ENCODE measurements at places on chromosomes 1 and 21.

DNA sequence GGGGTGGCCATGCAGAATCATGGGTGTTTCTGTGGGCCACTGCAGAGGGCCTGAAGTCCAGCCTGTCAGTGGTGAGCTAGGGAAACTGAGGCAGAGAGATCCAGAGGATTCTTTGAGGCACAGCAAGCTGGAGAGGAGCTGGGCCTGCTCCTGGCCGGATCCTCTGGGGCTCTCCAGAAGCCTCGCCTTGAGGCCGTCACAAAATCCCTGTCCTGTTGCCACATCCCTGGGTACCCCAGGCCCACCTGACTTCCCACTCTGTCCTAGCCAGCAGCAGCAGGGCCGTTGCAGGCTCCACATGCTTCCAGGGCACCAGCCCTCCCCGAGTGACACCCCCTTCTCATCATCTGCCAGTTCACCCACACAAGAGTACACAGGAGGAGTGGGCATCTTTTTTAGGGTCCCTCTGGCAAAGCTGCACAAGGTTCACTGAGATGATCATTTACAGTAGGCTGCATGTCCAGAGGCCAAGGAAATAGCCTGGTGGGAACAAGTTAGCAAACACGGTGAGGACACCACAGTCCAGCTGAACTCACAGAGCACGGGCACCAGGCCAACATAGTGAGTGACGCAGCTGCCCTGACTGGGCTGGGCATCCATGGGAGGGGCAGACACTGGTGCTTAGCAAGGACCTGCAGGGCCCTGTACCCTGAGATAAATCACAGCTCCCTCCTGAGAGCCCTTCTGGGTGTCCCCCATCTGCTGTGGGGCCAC lies 25.1 kb upstream of the TSPEAR start:
- no peak for DNase-seq

DNA sequence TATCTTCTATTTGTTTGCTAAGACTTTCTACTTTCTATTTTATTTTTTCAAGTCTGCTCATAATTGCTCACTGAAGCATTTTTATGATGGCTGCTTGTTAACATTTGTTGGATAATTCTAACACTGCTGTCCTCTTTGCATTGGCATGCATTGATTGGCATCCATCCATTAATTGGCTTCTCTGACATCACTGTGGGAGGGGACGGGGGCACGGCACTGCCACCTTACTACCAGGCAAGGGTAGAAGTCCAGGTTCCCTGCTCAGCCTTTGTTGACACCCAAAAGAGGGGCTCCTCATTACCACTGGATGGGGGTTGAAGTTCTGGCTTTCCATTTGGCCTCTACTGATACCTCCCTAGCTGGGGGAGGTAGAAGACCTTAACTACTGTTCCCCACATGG lies 11.5 kb upstream of the ABCG1 start:
- no peak for DNase-seq

- DNase-seq, result no peak
These were observed 716.2 kb downstream of the NCAM2 start for GRCh38 chr21:21714426-21714825.

GRCh38 chr1:112504661-112505399 lies 3.9 kb upstream of the WNT2B start:
- no peak for DNase-seq

GRCh38 chr1:6181347-6181770 lies 1.2 kb upstream of the CHD5 start:
- DNase-seq, result no peak

Data from naive thymus-derived CD8-positive, alpha-beta T cell (primary cell).